ENCODE measurements at places on chromosomes 16 and 17. TPM values are rescaled to one million over a fixed set of nuclear protein-coding genes. Genes with fewer than 3 reads are reported as not detected.

NPIPA5 gene
- total RNA-seq: 0.92 TPM

SKAP1 gene
- total RNA-seq: 0.28 TPM

MYH1 gene
- 0.09 TPM for total RNA-seq

PRKCA gene
- total RNA-seq: 19.6 TPM

PPM1E gene
- under 0.01 TPM for total RNA-seq

NOG gene
- 0.42 TPM for total RNA-seq

QPRT gene
- 31.1 TPM for total RNA-seq

Data from smooth muscle cell of the umbilical artery (primary cell).